ENCODE measurements at places on chromosomes 2 and 18.

- ATAC-seq, result no peak
These were observed 73.3 kb upstream of the ATIC start for GRCh38 chr2:215238485-215239098.

- peak; percentile 89 for ATAC-seq
These were observed 62.7 kb upstream of the NT5C1B start for GRCh38 chr2:18651842-18652774.

- peak; percentile 97 for ATAC-seq
These were observed at the start of gene PPM1G for GRCh38 chr2:27409321-27410073. Gene PPM1G, minus strand, starts transcription at chr2:27409591. Its CDS starts 169 bp downstream, at chr2:27409422.

DNA sequence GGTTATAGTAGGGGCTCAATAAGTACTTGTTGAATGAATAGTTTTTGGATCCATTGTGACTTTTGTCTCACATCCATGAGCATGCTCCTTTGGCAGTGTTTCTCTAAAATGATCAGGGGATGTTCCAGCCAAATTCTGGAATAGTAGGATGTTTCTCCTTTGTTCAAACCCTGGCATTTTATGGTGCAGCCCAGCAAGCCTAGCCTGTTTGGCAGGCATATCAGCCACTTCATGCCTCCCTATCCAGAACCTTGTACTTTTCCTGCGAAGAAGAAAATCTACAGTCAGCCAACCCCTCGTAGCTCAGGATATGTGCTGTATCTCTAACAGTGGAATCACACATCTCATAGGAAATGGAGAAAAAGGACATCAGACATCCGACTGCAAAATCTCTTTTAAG lies 27.1 kb upstream of the RPRD1A start:
- no peak for ATAC-seq

DNA sequence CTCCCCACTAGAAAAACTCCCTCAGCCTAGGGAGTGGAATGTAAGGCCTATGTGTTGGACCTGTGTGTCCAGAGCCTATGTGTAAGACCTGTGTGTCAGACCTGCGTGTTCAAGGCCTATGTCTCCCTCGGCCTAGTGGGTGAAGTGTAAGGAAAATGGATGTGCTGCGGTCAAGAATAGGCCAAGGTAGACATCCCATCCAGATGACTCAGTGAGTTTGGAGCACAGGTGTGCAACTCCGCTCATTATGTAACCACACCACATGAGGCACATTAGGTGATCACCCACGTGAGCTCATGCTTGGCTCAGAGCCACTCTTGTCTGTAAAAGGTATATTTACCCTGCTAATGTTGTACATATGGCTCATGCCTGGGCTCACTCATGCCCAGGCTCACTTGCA lies 565.3 kb upstream of the CRIM1 start:
- ATAC-seq, result no peak

DNA sequence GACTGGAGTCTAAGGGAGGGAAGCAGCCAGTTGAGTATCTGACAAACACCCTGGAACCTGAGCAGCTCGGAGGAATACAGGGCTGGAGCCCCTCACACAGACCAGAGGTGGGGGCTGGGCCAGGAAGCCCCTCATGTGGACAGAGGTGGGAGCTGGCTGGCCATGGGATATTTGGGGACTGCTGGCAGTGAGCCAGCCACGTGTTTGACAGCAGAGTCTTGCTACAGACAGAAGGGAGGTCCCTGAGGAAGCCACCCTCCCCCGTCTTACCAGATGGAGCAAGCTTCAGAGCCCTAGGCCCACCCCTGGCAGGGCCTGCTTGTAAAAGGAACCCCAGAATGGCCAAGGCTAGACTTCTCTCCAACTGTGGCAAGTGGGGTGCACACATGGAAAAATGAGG lies 3.6 kb upstream of the MTERF4 start:
- no peak for ATAC-seq

Data from SK-N-SH treated with all-trans-retinoic acid at 6 μM for 48 hours (cell line).